Esophagus squamous epithelium (tissue), 5 donors: ENCODE measurements at places on chromosomes 5 and 9. TPM values are rescaled to one million over a fixed set of nuclear protein-coding genes. Genes with fewer than 3 reads are reported as not detected.

DNA sequence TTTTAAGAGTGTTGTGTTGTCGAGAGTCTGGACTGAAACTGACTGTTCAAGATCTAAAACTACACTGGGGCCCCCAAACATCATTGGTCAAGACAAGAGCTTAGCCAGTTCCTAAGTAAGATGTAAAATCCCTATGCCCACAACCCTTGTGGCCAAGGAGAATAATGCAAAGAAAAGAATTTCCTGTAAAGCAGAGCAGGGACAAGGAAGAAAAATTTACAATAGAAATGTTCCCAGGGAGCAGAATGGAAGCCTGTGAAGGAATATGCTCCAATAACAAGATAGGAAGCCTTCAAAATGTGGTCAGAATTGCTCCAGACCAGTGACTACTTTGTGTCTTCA, 20.4 kb downstream of the PPP1R2B start:
- H3K27ac ChIP-seq: no peak overlapping the region
- H3K27me3 ChIP-seq: no peaks in the 10 kb centered on the region
- H3K4me1 ChIP-seq: no peaks in the 10 kb centered on the region
- H3K36me3 ChIP-seq: no peaks in the 10 kb centered on the region
- no peak for DNase-seq

The DMRT3 gene
- 1.0 TPM for total RNA-seq

DNA sequence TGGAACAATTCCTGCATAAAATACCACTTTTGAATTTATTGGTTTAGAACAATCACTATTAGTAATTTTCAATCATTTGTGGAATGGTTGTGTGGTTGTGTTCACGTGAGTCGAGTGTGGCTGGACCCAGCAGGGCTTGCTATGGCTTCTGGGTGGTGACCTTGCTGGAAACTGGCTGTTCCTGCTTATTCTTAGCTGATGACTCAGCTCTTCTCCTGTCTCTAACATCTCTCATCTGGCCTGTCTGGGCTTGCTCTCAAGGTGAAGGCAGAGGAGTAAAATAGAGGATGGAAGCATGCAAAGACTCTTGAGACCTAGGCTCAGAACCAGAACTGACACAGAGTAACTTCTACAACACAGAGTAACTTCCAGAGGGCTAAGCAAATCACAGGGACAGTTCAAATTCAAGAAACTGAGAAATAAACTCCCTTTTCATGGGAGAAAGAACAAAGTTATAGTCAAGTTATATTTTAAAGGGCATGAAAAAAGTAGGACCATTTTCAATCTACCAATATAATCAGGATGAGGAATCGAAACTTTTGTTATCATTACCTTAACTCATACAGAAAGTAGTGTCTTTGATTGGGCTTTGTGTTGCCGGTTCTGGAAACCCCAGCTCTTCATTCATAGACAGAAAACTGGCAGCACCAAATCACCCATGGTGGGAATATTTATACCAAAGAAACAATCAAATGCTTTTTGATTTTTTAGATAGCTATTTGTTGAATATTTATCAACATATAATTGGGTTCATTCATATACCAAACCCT, 665.1 kb downstream of the CDH18 start:
- no peaks in the 10 kb centered on the region for H3K4me1 ChIP-seq
- H3K27me3 ChIP-seq: no peaks in the 10 kb centered on the region
- no peaks in the 10 kb centered on the region for H3K36me3 ChIP-seq
- no peak overlapping the region for H3K4me3 ChIP-seq
- H3K27ac ChIP-seq: peak overlapping the region; percentile 62
- DNase-seq: no peak

GRCh38 chr5:143567583-143568504, 164.4 kb upstream of the NR3C1 start:
- no peaks in the 10 kb centered on the region for H3K36me3 ChIP-seq
- H3K27me3 ChIP-seq: no peaks in the 10 kb centered on the region
- H3K27ac ChIP-seq: no peak overlapping the region
- H3K4me1 ChIP-seq: no peaks in the 10 kb centered on the region
- no peak overlapping the region for H3K4me3 ChIP-seq

- DNase-seq: no peak
- H3K27me3 ChIP-seq: no peaks in the 10 kb centered on the region
- H3K27ac ChIP-seq: no peak overlapping the region
- H3K36me3 ChIP-seq: peaks cover 42% of the 10 kb centered on the region
These were observed 130.4 kb downstream of the DAB2IP start for GRCh38 chr9:121781701-121782464.

The HEXB gene
- total RNA-seq: 52.6 TPM

DNA sequence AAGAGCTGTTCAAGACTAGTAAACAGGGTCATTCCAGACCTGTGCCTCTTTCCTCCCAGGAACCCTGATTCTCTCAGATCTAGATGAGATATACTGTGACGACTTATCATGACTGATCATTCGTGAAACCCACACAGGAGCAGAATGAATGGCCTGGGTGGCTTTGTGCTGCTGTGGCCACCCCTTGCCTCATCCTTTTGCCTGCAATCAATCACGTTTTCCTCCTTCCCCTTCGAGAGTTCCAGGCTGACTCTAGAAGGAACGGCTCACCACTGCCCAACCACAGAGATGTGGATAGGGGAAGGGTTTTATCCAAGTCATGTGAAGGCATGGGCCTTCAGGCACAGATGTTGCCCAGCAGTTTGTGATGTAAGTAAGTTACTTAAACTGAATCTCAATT, 5.8 kb downstream of the ANXA6 start:
- H3K4me3 ChIP-seq: no peak overlapping the region
- H3K27me3 ChIP-seq: no peaks in the 10 kb centered on the region
- peaks cover 27% of the 10 kb centered on the region for H3K4me1 ChIP-seq
- peaks cover 5% of the 10 kb centered on the region for H3K36me3 ChIP-seq

The SLC6A7 gene
- total RNA-seq: not detected

DNA sequence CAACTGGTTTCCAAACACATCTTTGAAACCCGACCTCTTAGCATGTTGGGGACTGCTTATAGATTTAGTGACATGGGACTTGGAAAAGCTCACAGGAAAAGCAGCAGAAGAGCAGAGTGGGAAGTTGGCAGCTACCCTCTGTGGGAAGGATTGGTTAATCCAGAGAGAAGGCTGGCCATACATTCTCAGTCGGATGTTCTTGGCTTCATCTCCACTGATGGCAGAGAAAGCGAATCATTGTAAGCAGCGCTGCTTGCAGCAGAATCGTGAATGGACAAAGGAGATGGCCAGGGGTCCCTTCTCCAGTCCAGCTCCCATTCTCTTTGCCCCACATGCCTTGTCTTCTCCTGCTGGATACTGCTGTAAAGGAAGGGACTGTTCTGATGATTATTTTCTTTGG, 62.7 kb downstream of the MEGF10 start:
- no peaks in the 10 kb centered on the region for H3K27me3 ChIP-seq
- H3K4me1 ChIP-seq: no peaks in the 10 kb centered on the region
- H3K27ac ChIP-seq: no peak overlapping the region
- H3K36me3 ChIP-seq: no peaks in the 10 kb centered on the region

DNA sequence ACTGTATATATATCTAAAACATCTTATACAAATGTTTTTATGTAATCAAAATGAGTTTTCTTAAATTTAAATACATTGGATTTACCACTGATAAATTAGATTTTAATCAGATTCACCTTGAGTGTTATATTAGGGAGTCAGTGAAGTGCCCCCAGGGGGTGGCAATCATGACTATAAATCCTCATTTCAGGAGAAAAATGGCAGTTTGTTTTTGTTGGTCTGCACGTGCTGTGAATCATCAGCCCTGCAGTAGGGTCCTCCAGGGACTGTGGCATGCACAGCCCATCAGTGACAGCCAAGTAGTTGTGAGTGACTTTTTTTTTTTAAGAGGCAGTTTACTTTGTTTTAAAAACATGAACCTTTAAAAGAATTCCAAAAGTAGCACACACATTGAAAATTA, 65.2 kb downstream of the ZSWIM6 start:
- no peak overlapping the region for H3K27ac ChIP-seq
- H3K4me1 ChIP-seq: no peaks in the 10 kb centered on the region
- no peak overlapping the region for H3K4me3 ChIP-seq
- no peak for DNase-seq

DNA sequence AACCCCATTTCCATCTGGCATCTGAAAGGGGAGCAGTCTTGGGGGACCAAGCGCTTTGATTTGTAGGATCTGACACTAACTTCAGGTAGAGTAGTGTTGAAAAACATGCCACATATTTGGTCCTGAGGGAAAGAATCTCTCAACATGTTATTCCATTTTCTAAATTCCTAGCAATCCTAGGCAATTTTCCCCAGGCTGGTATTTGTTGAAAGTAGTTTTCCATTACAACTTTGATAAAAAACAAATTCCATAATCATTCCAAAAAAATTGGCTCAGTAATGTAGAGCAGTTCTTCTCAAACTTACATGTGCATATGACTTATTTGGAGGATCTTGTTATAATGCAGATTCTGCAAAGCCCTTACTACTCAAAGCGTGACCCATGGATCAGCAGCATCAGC, 477.9 kb downstream of the ACTL7B start:
- no peaks in the 10 kb centered on the region for H3K36me3 ChIP-seq
- H3K4me1 ChIP-seq: no peaks in the 10 kb centered on the region
- H3K27ac ChIP-seq: no peak overlapping the region
- no peaks in the 10 kb centered on the region for H3K27me3 ChIP-seq
- DNase-seq: no peak
- H3K4me3 ChIP-seq: no peak overlapping the region

The PLAC8L1 gene
- not detected for total RNA-seq

- H3K27me3 ChIP-seq: no peaks in the 10 kb centered on the region
- H3K4me1 ChIP-seq: no peaks in the 10 kb centered on the region
- no peak overlapping the region for H3K27ac ChIP-seq
- H3K36me3 ChIP-seq: no peaks in the 10 kb centered on the region
- H3K4me3 ChIP-seq: no peak overlapping the region
- no peak for DNase-seq
These were observed 1326.8 kb downstream of the PTPRD start for GRCh38 chr9:9286001-9286400.

DNA sequence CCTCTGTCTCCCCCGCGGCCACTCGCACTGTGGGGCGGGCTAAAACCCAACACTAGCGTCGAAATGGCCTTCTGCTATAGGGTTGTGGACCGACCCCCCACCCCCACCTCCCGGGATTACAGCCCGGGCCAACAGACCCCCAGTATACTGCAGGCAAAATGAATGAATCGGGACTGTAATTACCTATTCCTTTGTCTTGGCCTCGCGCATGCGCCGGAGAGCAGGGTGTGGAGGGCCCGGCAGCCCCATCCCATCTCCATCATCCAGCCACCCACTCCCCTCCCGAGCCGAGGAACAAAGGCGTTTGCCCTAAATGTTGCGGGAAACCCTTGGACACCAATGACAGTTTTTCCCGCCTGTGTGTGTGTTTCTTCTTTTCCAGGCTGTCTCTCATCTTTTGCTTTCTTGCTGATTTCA, 1.6 kb downstream of the BASP1 start:
- H3K4me1 ChIP-seq: peaks cover 8% of the 10 kb centered on the region
- peak overlapping the region; percentile 70 for H3K4me3 ChIP-seq
- H3K36me3 ChIP-seq: no peaks in the 10 kb centered on the region

The PCDHA9 gene
- total RNA-seq: 0.19 TPM

GRCh38 chr5:61371474-61371873, 39.4 kb downstream of the ZSWIM6 start:
- no peaks in the 10 kb centered on the region for H3K4me1 ChIP-seq
- no peak overlapping the region for H3K4me3 ChIP-seq
- no peak overlapping the region for H3K27ac ChIP-seq
- no peaks in the 10 kb centered on the region for H3K27me3 ChIP-seq
- no peak for DNase-seq
